Right forelimb (tissue), 1 donor: ENCODE measurements at places on chromosomes 2 and 18.

GRCh38 chr2:133369901-133370658, 198.2 kb downstream of the NCKAP5 start:
- no peak for DNase-seq

GRCh38 chr2:103009871-103010270, 248.0 kb downstream of the TMEM182 start:
- no peak for DNase-seq

GRCh38 chr2:17915099-17915498, 36.6 kb downstream of the KCNS3 start:
- no peak for DNase-seq

GRCh38 chr18:27778441-27778840, 398.5 kb downstream of the CDH2 start:
- no peak for DNase-seq

DNA sequence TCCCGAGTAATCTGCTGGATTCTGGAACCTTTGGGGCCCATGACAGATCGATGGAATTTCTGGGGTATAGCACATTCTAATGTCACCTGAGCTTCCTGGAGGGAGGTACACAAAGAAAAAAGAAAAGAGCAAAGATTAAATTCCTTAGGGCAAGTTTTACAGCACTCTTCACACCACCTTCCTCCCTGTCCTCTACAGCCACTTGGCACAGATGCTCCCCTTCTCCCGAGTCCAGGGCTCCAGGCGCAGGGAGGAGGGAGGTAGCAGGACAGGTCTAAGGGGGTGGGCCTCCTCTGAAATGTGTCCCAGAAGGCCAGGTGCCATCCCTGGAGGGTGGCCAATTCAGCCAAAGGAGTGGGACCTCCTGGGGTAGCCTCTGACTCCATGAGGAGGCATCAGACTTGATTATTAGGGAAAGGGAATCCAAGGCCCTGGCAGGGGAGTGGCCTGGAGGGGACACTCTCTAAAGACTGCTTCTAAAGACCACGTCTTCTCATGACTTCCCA, 50.3 kb downstream of the ANO7 start:
- DNase-seq: no peak

DNA sequence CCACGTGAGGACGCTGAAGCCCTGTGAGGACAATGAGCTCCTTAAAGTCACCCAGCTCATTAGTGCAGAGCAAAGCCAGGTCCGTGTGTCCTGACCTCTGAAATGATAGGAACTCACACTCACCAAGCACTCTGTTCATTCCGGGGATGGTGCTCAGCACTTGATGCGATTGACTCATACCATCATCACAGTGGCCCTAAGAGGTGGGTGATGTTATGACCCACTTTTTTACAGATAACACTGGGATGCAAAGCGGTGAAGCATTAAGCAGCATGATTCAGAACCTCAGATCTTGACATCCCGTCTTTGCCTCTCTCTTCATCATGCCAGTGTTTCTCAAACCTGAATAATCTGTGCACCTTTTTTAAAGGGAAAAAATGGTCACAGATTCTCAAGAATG, 234.8 kb downstream of the ALPK2 start:
- peak; percentile 25 for DNase-seq

GRCh38 chr18:47832348-47832747, 98.1 kb downstream of the SMAD2 start:
- no peak for DNase-seq

DNA sequence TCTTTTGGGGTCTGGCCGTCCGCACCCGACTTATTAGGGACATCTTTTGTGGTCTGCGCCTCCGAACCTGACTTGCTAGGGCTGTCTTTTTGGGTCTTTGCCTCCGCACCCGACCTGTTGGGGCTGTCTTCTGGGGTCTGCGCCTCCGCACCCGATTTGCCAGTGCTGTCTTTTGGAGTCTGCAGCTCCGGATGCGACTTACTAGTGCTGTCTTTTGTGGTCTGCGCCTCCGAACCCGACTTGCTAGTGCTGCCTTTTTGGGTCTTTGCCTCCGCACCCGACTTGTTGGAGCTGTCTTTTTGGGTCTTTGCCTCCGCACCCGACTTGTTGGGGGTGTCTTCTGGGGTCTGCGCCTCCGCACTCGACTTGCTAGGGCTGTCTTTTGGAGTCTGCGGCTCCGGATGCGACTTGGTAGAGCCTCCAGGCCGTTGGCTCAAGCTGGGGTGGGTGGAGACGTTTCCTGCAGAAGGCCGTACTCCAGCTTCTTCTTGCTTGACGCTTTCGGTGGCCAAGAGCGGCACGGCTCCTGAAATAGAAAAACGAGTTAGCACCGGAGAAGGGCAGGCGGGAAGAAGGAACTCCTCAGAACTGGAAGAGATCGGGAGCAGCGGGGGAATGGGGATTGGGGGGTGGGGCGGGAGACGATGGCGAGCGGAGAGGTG, 498 bp downstream of the TGOLN2 start:
- peak; percentile 76 for DNase-seq

GRCh38 chr2:88184762-88185161, 14.6 kb downstream of the THNSL2 start:
- DNase-seq: no peak

DNA sequence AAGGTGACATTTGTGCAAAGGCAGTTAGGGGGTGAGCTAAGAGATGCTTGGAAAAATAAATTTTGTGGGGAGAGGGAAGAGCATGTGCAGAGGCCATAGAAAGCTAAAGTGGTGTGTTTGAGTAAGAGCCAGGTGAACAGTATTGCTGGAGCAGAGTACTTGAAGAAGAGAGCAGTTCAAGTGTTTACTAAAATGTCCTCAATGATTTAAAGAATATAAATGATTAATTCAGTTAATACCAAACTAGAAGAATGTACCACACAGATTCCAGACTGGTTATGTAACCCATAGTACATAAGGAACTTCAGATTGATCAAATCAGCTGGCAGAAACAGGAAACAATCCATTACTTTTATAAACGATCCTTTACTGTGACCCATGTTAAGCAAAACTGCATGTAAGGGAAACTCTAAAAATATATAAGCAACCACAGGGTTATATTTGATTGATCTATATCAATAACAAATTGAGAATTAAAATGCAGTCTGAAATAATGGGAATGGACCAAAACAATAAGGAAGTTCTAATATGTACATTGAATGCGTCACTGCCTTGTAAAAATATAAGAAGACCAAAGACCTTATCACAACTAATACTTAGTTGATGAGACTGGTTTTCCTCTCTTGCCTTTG, 76.9 kb downstream of the LDAH start:
- DNase-seq: no peak

DNA sequence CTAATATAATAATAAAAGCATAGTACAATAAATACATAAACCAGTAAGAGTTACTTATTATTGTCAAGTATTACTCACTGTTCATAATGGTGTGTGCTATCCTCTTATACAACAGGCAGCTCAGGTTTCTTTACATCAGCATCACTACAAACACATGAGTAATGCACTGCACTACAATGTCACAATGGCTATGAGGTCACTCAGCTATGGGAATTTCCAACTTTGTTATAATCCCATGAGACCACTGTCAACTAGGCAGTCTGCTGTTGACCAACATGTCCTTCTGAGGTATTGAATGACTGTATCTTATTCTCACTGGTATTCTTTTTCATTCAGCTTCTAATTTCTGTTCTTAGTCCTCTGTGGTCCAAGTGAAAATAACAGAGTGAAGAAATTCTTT, 250.4 kb upstream of the DSEL start:
- no peak for DNase-seq

- no peak for DNase-seq
Measured at GRCh38 chr2:97712693-97713295, 582 bp upstream of the ZAP70 start.

GRCh38 chr2:62741127-62741526, 35.6 kb downstream of the EHBP1 start:
- no peak for DNase-seq

DNA sequence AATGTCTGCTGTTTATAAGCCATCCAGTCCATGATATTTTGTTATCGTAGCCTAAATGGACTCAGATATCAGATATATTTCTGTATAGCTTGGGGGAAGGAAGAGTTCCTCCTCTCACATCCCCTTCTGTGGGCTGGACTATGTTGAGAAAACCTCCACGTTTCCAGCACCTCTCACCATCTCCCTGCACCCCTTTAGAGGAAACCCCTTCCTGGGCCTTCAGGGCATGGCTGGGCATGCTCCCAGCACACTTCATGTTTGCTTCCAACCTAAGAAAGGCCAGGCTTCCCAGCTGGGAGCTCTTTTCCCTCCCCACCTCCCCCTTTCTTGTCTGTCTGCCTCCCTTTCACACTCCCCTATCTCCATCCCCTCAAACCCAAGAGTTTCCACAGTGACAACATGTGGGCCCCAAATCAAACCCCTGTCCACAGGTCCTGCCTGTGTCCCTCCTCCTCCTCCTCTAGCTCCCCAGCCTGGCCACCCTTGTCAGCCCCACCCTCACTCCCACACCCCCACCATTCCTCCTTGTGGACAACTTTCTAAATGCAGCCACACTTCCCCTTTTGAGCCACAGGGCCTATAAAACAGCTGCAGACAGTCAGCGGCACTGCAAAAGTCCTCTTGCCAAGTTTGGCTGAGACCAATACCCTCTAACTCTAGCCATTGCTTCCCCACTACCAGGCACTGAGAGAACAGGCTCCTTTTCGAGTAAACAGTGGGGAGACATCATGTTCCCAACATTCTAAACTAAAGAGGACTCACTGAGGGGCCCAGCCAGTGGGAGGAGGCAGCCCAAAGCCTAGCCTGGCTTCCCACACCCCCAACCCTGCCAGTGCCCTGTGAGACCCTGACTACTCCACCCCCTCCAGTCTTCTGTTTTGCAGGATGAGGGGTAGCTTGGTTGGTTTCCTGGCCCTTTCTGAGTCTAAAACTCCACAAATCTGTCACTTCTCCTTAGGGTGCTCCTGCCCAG, 120.5 kb downstream of the ZFP36L2 start:
- DNase-seq: peak; percentile 69

DNA sequence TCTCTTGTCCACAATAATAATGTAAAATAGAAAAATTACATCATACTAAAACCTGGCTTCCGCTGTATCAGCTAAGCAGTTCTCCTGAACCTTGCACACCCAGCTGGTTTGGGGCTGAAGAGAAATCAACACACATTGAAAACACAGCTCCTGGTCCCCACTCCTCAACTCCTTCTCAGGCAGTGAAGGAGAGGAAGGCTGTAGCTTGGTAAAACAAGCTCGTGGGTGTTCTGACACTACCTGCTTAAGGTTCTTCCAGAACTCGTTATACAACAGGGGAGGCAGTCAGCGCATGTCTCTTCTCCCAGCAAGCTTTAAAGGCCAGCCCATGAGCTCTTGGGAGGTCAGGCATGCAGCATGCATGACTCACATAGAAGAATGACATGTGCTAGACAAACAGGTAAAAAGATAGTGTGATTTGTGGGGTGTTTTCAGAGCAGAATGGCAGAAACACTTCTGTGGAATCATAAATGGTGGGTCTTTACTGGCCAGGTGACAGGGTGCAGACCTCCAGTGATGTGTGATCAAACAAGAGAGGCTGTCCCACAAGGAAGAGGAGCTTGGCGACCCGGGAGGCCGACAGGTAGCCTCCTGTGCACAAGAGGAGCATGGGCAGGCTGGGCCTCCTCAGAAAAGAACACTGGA, 69.1 kb downstream of the UXS1 start:
- no peak for DNase-seq

DNA sequence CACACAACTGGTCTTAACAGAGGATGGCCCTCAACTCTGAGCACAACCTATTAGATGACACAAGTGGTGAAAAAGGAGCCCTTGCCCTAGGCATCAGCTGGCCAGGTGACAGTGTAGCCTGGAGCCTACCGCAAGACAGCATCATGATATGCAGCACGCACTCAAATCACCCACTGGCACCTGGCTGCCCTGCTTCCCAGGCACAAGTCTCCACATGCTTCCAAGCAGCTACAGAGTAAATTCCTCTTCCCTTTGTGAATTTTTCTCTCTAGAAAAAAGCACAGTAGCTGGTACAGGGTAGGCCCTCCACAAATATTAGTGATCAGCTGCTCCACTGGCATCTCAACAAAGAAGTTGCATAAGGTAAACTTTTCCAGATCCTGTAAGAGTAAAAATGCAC, 6.0 kb downstream of the FBXO15 start:
- DNase-seq: no peak

DNA sequence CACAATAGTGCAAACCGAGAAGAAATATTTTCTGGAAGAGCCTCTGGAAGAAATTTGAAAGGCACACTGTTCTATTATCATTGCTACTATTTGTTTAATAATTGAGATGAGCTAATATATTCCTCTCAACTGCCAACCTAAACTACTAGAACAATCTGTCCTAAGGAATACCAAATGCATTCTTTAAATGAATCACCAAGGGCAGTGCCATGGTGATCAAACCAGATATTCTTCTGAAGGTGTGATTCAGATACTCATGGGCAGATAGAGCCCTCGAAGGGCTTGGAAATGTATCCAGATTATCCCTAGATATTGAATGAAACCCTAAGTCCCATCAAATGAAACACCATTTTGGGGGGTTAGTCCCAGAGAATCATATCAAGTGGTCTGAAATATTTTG, 76.6 kb downstream of the FIGN start:
- DNase-seq: no peak

GRCh38 chr18:57801761-57802212, 1.3 kb downstream of the ATP8B1 start:
- DNase-seq: no peak

DNA sequence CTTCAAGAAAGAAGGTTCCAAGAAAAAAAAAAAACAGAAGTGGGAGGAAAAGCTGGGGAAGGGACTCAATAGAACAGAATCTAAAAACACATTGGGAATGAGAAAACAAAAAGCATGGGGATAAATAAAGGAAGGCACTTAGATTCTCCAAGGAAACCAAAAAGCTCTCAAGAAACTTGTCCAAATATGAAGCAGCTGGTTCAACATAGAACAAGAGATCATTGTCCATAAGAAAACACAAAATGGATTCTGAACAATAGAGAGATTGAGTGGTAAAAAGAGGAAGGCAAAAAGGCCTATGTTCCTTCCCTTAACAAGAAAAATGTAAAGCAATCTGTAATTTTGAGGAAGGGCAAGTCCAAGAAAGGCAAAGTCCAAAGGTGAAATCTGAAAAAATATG, 32.9 kb upstream of the ALK start:
- DNase-seq: no peak

DNA sequence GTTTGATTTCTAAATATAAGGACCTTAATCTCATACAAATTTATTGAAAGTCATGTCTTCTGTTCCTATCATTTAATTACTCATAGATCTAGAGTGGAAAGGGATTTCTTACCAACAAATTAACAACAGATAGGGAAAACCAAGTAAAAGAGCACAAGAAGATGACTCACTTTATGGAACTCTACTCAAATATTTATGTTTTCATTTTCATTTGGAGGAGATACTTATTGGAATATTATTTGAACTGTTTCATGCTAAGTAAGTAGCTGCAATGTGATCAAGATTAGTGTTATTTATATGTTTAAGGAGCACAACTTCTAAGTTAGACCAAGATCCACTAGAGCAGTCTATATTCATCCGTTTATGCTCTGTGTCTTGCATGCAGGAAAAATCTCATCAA, 1.3 kb downstream of the NT5C1B start:
- DNase-seq: no peak

GRCh38 chr2:53777134-53777533, 9.5 kb downstream of the CHAC2 start:
- DNase-seq: no peak

GRCh38 chr2:179671043-179671981, 190.1 kb downstream of the ZNF385B start:
- DNase-seq: no peak

- no peak for DNase-seq
Measured at GRCh38 chr2:64482765-64483504, 29.0 kb downstream of the LGALSL start.

- peak; percentile 42 for DNase-seq
Measured at GRCh38 chr2:128396500-128396891, 77.8 kb upstream of the HS6ST1 start.
